HCT116 (cell line): ENCODE measurements at places on chromosomes 11 and 22.

DNA sequence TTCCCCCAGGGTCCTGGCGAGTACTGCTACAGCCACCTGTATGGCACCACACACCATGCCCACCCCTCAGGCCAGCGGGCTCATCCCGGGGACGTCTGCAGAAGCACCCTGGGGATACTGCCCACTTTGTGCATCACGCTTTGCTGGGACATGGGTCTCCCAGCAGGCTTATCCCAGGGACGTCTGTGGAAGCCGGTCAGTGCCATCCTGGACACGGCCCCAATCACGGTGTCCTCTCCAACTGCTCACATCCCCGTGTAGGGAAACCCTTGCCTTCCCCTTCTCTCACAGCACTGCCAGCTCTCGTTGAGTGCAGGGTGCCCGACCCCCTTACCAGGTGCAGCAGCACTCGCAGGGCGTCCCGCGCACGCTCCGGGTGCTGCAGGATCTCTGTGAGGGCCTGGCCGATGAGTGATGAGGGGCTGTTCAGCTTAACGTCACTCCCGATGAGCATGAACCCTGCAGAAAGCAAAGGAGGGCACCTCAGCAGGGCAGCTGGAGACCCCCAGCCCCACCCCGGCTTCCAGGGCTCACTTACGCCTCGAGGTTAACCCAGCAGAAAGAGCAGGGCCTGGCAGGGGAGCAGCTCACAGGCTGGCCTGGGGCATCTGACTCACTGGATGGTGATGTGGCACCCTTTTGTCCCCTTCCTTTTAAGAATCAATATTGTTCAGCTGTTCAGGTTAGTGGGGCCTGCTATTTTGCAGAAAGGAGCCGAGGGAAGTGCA lies 76.9 kb upstream of the PITPNB start:
- DNase-seq, result no peak

DNA sequence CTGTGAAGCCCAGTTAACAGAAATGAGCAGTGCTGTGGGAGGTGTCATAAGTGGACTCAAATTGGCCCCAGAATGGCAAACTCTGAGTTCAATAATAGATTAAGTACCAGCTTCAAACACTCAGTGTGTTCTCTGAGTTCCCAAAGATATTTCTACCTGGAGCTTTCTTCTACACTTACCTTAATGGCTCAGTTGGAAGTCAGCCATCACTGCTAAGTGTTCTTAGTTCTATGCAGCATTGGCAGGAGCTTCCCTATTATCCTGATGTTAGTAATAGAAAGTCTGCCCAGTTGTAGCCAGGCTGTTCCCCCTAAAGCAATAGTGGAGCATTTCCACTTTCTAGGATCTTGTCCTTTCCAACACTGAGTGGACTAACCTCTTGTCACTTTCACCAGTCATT lies 9.7 kb upstream of the PIK3IP1 start:
- no peak for DNase-seq

- no peak for DNase-seq
These were observed 13.3 kb downstream of the PARVA start for GRCh38 chr11:12390687-12391110.

DNA sequence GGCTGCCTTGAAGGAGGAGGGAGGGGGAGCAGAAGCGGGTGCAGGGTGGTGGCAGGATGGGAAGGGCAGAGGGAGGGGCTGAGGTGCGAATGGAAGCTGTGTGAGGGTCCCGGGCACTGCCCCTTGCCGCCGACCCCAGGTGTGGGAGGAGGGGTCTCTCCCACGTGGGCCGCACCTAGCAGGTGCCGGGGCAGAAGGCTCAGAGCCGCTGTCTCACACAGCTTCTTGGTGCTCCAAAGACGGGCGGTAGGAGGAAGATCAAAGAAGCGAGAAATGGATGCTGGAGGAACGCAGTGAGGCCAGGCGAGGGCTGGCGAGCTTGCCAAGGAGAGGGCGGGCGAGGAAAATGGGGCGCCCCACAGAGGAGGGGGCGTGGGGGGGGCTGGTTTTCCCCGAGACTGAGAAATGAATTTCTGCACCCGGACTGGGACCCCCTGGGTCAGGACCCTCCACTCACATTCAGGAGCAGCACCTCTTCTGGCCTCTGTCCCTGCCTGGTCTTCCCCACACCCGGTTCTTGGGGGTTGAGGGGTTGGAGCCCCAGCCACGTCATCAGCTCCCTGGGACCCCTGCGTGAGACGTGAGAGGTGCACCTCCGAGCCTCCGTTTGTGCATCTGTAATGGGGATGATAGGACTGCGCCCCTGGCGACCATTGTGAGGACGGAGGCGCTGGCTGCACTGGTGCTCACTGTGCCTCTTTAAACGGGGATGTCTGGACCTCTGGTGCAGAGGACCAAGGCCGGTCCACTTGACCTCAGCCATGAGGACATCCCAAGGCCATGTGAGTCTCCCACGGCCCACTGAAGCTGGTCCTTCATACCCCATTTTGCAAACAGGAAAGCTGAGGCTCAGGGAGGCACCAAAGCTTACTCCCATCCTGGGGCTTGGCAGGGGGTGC lies 16.8 kb downstream of the LSP1 start:
- DNase-seq, result no peak

GRCh38 chr22:18063306-18063705 lies 14.5 kb upstream of the PEX26 start:
- DNase-seq, result no peak

- DNase-seq, result no peak
These were observed 41.2 kb downstream of the SNX19 start for GRCh38 chr11:130874955-130875531.
